ENCODE measurements at places on chromosomes 13 and 19.

- no peak for DNase-seq
Measured at GRCh38 chr19:39828015-39828653, 5.8 kb downstream of the DYRK1B start.

- DNase-seq: peak; percentile 96
Measured at GRCh38 chr19:11203194-11204075, 6.1 kb upstream of the KANK2 start.

GRCh38 chr19:13959962-13960862, 7.9 kb downstream of the DCAF15 start:
- DNase-seq: no peak

DNA sequence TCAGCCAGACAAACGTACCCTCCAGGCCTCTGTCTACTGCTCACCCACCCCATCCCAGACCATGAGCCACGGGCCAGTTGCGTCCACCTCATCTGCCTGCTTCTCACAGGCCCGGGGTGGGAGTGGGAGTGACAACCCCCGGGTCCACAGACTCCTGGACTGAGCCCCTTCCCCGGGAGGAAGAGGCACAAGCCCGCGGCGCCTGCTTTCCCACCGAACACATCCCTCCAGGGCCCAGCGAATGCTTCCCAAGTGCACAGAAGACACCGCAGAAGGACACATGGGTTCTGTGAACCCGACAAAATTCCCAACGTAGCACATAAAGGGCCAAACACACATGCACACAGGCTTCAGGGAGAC, 18.0 kb upstream of the PLPP2 start:
- DNase-seq: no peak

DNA sequence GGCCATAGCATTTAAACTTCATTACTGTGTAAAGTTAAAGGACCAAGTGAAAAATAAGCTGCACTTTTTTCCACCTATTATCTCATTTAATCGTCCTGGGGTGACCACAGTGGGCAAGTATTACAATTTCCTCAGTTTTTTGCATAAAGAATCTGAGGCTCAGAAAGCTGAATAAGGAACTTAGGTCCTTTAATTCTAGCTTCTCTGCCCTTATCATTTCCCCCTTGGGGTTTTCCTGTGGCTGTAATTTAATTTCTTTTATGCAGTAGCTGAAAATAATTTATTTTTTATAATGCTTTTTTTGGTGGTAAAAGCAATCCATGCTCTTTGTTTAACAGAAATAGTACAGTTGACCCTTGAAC, 59.8 kb upstream of the RCBTB2 start:
- no peak for DNase-seq

DNA sequence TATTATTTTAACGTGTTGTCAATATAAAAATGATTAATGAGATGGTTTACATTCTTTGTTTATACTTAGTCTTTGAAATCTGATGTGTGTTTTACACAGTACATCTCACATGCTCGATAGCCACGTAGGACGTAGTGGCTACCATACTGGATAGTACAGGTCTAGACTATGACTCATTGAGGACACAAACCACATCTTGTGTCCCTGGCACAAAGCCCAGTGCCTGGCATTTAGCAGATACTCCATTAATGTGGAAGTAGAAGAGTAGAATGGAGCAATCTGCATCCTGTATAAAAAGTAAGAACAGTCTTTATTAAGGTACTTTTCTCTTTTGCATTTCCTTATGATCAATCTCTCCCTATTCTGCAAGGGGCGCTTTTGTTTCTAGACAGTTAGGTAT, 49.0 kb upstream of the FRY start:
- DNase-seq: peak; percentile 90

GRCh38 chr19:55398200-55398925, 9.2 kb downstream of the UBE2S start:
- no peak for DNase-seq

DNA sequence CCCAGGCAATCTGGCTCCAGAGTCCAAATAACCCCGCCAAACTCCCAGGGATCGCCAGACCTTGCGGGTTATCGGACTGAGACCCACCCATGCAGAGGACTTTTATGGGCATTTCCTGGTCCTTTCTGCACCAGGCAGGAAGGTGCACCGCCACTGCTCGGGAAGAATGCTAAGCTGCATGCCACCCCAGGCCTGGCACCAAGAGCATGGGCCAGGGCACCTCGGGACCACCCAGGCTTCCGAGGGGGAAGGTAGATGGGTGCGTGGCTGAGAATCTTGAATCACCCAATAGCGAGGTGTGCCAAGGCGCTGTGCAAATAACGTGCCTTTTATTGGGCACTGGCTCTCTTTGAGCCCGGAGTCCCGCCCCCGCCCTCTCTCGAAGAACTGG, 422 bp upstream of the ZNF575 start:
- DNase-seq: no peak

DNA sequence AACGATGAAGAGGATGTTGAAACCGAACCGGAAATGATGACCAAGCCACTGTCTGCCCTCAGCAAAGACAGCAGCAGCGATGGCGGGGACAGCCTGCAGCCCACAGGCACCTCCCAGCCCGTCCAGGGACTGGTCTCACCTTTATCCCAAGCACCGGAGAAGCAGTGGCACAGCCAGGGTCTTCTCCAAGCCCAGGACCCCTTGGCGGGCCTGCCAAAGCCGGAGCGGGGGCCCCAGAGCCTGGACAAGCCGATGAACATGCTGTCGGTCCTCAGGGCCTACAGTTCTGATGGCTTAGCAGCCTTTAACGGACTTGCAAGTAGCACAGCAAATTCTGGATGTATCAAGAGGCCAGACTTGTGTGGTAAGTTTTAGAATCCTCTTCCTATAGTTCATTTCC, 177.0 kb downstream of the ZNF536 start:
- DNase-seq: no peak

GRCh38 chr19:45587873-45588272, 3.3 kb upstream of the OPA3 start:
- no peak for DNase-seq

- DNase-seq: no peak
Measured at GRCh38 chr13:21219036-21219381, 42.6 kb downstream of the MRPL57 start.

DNA sequence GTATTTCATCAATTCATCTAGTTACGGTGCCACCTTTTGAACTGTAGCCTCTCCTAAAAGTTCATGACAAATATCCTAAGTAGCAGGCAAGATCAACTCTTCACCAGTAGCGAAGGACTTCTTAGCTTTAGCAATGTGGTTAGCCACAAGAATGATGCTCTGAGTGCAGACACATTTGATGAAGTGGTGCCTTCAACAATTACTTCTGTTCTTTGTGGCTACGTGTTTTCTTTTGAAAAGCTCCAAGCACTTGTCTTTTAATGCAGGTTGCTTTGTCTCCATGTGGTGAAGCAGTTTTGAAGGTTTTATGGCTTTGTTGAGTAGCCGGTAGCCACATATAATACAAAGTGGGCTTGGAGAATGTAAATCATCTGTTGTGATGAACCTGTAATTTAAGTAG, 194.7 kb downstream of the B3GLCT start:
- DNase-seq: peak; percentile 3

- peak; percentile 38 for DNase-seq
Measured at GRCh38 chr13:44396701-44397580, 23.3 kb downstream of the SERP2 start.

- no peak for DNase-seq
Measured at GRCh38 chr13:43266936-43267615, 243.7 kb downstream of the DNAJC15 start.

DNA sequence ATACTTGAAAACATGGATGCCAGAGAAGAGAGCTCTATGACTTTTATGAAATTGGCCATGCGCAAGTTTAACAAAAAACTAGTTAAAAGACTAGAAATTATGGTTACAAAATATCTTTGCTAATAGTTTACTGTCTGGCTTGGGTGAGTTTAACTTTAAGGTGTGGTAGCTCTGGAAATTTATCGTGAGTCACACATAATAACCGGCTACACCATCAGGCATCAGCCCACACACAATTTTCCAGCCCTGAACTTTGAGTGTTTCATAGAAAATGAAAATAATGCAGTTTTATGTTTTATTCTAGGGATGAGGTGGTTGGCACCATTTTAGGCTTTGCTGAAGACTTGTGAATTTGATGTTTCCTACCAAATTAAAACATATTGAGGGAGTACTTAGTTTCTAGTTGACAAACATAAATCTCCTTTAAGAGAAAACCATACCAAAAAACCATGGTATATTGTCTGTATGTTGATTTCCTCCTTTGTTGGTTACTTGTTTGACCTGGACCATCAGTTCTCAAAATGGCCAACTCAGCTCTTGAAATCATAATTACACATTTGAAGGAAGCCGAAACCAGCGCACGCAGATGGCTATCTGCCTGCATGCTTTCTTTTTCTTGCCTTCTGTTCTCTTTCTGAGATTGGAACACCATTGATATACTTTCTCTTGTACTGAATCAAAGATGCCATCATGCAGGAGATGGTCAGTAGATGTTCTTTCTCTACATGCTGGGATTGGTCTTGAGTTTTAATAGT, 125.1 kb downstream of the AKAP11 start:
- no peak for DNase-seq

DNA sequence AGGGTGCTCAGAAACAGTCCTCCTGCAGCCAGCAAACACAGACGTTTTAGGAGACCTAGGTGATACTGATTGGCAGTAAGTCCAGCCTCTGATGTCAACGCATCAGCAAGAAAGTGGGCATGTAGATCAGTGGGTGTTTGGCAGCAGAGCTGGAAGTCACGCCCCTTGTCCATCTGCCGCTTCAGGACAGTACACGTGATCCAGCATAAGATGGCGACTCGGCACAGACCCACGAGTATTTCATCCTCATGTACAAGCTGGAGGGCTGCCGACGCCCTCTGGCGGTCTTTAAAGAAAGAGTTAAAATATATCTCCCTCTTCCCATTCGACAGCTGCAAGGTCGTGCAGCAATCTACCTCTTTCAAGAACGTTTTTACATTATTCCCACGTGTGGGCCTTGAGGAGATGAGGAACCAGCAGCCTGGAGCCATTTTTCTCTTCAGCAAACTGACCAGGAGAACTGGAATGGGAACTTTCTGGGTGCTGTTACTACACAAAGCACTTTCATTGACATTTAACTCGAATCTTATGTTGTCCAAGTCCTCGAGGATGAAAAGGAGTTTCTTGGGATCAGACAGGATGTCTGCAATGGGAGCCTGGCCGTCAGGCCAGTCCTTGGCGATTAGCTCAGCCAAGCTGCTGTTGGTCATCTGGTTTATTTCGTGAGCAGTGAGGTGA, 22.3 kb downstream of the NLRP11 start:
- peak; percentile 7 for DNase-seq

DNA sequence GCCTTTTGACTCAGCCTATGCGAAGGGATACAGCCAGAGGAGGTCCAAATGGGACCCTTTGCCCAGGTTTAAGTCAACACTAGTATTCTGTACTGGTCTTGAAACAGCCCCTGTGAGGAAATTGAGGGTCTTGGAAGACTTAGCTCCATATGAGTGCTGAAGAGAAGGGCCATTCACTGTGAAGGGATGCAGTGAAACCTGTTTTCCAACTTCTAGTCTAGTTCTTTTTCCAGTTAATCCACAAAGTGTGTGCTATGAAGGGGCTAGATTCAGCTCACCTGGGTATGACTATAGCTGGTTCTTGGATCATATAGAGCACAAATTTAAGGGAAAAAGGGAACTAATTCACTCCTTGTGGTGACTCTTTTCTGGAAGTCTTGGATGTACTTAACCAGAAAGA, 4.0 kb downstream of the ZBTB32 start:
- DNase-seq: no peak

GRCh38 chr19:294946-295686, 3.9 kb upstream of the PLPP2 start:
- no peak for DNase-seq

Measured in fibroblast of skin of scalp (primary cell).